ENCODE measurements at places on chromosomes 4 and X. TPM values are rescaled to one million over a fixed set of nuclear protein-coding genes. Genes with fewer than 3 reads are reported as not detected.
A peak's percentile ranks its signal among the peaks of the same experiment; 100 is the strongest.

F8A3 gene
- total RNA-seq, result 0.32 TPM

CT45A3 gene
- not detected for total RNA-seq

GRCh38 chr4:37588150-37588549 is 98.0 kb downstream of the RELL1 start:
- no peaks in the 10 kb centered on the region for H3K27me3 ChIP-seq
- H3K4me1 ChIP-seq, result no peaks in the 10 kb centered on the region
- H3K4me3 ChIP-seq, result no peak overlapping the region
- no peak for DNase-seq
- no peak overlapping the region for H3K27ac ChIP-seq
- no peaks in the 10 kb centered on the region for H3K36me3 ChIP-seq

- no peak for DNase-seq
- no peaks in the 10 kb centered on the region for H3K36me3 ChIP-seq
- no peak overlapping the region for H3K4me3 ChIP-seq
- H3K27ac ChIP-seq, result no peak overlapping the region
These were observed 36.7 kb downstream of the DIAPH2 start for GRCh38 chrX:96721354-96721753.

- peak overlapping the region; percentile 73 for H3K27ac ChIP-seq
- DNase-seq, result peak; percentile 94
- H3K27me3 ChIP-seq, result no peaks in the 10 kb centered on the region
- peaks cover 31% of the 10 kb centered on the region for H3K4me1 ChIP-seq
- H3K4me3 ChIP-seq, result peak overlapping the region; percentile 5
These were observed 133.3 kb downstream of the DCK start for GRCh38 chr4:71126719-71127118.

- 0 out of 2 replicates have a peak overlapping the region, but pooled peaks have one; percentile 7 for H3K27ac ChIP-seq
- no peaks in the 10 kb centered on the region for H3K36me3 ChIP-seq
- peaks cover 16% of the 10 kb centered on the region for H3K4me1 ChIP-seq
- DNase-seq, result peak; percentile 77
- no peaks in the 10 kb centered on the region for H3K27me3 ChIP-seq
- no peak overlapping the region for H3K4me3 ChIP-seq
These were observed 187.3 kb downstream of the MAB21L2 start for GRCh38 chr4:150769248-150769647.

DNA sequence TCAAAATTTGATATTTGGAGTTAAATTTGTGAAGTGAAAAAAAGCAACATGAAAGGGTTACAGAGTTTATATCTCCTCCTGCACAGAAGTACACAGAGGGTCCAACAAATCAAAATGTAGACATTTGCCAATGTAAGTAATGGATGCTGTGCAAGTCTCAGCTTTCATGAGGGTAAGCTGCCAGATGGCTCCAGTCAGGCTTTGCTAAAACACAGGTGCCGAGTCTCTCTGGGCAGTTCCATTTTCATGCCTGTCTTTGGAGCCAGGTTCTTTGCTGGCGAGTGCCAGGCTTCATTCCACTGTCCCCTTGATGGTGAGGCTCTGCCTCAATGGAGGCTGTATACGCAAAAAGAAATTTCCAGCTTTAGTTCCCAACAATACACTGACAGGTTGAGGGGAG is 27.9 kb downstream of the SLC4A4 start:
- no peaks in the 10 kb centered on the region for H3K27me3 ChIP-seq
- H3K36me3 ChIP-seq, result no peaks in the 10 kb centered on the region
- H3K4me1 ChIP-seq, result no peaks in the 10 kb centered on the region
- DNase-seq, result no peak
- no peak overlapping the region for H3K27ac ChIP-seq

DNA sequence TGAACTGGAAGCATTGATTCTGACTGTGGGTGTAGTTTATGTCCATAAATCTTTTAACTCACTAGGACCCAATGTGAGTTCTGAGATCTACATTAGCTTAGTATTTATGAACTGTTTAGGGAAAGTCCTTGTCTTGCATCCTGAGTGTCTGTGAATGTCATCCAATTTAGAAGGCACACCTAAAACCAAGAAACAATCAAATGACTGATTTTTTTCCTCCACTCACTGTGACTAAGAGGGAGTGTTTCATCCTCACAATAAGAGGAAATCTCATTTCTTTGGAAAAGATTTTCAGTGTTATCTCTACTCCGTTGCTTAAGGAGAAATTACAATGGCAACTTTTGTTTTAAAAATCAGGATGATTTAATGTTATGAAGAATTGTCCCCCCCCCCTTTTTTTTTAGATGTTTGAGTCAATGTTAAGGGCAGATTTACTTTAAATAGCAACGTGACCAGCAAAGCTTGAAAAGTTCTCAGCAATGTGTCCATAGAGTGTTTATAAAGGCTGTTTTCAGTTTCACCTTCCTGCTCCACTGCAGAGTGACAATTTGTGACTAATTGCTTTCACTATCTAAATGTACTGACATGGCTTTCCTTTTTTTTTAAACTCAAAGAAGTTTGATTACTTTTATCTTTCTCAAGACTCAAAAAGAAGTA is 173.0 kb downstream of the SPCS3 start:
- H3K27me3 ChIP-seq, result no peaks in the 10 kb centered on the region
- H3K36me3 ChIP-seq, result no peaks in the 10 kb centered on the region
- H3K4me3 ChIP-seq, result no peak overlapping the region
- H3K27ac ChIP-seq, result no peak overlapping the region
- DNase-seq, result peak; percentile 9

DNA sequence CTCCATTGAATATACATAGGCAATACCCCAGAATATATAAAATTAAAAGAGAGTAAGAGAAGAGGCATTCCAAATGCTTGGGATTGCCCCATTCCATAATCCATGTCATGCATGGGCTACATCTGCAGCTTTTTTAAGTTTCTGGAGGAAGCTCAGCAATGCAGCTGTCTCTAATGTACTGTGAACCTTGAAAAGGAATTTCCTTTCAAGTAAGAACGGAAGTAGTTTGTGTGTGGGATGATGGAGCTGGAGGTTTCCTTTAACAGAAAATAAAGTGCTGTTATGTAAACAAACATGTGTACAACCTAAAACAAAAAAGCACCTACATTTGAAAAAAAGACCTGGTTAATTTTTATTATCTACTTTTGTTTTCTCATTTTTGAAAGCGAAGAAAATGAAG is 303.5 kb downstream of the BMPR1B start:
- H3K27me3 ChIP-seq, result no peaks in the 10 kb centered on the region
- no peak overlapping the region for H3K4me3 ChIP-seq
- no peak for DNase-seq
- H3K27ac ChIP-seq, result no peak overlapping the region

DNA sequence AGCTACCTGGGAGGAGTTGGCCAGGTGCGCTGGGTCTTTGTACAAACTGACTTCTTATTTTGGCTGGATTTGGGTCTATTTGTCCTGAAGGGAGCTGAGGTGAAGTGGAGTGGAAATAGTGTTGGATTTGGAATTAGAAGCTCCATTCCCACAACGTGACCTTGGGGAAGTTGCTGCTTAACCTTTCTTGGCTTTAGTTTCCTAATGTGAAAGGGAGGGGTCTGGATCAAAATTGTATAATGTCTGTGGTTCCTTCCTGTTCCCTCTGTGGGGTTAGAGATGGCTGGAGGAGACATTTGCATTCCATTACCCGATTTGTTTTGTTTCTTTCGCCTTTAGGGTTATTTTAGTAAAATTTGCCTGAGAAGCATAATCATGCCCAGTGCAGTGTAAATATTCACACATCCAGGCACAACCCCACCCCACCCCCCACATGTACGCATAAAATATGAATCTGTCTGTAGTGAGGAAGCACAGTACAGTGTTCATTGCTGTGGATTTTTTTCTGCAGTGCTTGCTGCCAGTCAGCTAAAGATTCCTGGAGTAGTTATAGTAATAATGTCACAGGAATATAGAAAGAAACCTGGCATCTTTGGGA is 21.5 kb downstream of the JADE1 start:
- no peaks in the 10 kb centered on the region for H3K27me3 ChIP-seq
- H3K4me3 ChIP-seq, result no peak overlapping the region
- H3K4me1 ChIP-seq, result peaks cover 17% of the 10 kb centered on the region
- no peak for DNase-seq
- H3K36me3 ChIP-seq, result peaks cover 8% of the 10 kb centered on the region

GRCh38 chr4:48333587-48333986 is 7.7 kb upstream of the SLAIN2 start:
- no peak overlapping the region for H3K27ac ChIP-seq
- no peak overlapping the region for H3K4me3 ChIP-seq
- H3K27me3 ChIP-seq, result no peaks in the 10 kb centered on the region
- peak; percentile 27 for DNase-seq

GRCh38 chr4:122930862-122931261 is 8.5 kb upstream of the NUDT6 start:
- peaks cover 8% of the 10 kb centered on the region for H3K4me1 ChIP-seq
- H3K4me3 ChIP-seq, result no peak overlapping the region
- no peak overlapping the region for H3K27ac ChIP-seq
- no peaks in the 10 kb centered on the region for H3K27me3 ChIP-seq

All from GM23248 (cell line).